Right ventricle myocardium superior (tissue), 1 donor: ENCODE measurements at places on chromosomes 3 and 15. TPM values are rescaled to one million over a fixed set of nuclear protein-coding genes. Genes with fewer than 3 reads are reported as not detected.

DNA sequence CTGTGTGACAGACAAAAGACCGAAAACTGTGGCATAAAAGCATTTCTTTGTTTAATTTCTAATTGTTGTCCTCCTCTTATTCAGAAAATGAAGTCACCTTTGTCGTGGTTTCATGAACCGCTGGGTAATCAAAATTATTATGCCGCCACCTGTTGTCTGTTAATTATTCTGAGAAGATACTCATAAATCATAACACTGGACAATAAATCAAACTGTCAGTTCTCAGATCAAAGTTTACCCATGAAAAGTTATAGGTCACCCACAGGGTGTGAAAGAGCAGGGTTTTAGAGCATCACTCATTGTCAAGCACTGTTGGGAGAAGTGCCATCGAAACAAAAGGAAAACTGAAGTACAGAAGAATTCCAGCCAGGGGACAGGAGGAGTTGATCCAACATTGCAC is 474.3 kb downstream of the NR2F2 start:
- DNase-seq, result no peak

DNA sequence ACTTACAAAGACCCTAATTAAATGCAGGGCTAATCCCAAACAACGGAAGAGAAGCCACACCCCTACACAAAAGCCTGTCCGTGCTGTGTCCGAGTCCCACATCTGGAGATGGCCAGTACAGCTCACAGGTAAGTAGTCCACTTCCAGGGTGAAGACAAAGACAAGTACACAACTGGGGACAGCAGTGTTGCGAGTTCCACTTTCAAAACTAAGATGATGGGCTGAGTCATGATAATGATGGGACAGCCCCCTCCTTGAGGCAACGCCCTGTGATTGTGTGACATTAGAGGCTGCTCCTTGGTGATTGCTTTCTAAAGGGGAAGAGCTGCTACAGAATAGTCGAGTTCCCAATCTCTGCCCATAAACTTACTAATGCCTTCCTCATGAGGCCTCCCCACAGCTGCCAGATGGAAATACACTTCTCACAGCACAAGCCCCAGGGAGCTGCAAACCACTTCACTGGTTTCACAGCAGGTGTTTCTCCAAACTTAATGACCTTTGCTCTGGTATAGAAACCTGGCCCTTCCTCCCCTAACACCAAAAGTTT is 27.6 kb downstream of the RFT1 start:
- no peak for DNase-seq

DNA sequence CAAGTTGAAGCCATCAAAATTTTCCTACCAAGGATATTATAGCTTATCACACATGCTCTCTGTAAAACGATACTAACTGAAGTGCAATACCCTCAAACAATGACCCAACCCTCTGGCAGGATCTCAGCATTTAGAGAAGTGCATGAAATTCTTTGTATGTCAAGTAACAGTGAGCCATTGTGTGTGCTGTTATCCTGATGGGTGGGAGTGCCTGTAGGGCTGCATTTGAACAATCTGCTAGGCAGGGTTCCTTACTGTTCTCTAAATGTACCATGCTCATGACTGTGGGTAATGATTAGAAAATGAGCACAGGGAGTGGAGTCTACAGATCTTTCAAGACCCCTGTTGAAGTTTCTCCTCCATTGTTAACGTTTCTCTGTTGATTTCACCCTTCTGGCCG is 398.1 kb downstream of the NSUN3 start:
- no peak for DNase-seq

DNA sequence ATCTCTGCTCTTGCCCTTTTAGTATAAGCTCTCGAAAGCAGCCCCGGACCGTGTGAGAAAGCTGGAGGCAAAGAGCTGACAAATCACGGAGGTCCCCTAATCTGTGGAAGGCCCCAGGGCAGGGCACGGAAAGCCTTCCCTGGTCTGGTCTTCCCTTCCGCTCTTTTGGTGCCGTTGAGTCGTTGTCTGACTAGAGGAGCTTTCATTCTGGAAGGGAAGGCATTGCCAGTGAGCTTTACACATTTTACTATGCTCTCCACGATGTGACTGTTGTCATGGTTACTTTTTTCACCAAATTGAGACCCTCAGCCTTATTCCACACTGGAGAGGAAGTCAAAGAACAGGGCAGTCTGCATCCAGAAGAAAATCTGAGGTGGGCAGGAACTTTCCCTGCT is 71.7 kb downstream of the CYP19A1 start:
- DNase-seq, result no peak

GRCh38 chr3:28575746-28576613 is 227.4 kb upstream of the AZI2 start:
- peak; percentile 43 for DNase-seq

DNA sequence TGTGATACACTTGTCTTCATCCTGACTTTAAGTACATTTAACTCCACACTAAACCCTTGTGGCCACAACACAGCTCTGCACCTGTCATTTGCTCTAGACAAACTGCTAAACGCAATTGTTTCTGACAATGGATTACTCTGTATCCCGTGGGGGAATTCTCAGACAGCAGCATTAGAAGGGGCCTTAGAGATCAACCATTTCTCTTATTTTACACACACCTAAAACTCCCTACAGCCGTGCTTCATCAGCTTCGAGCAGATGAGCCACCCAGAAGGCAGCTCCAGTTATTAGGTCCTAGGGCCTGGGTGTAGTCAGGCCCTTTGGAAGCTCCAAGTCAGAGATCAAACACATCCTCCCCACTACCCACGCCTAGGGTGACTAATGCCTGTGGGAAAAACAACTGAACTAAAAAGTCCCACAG is 1.3 kb upstream of the IL12A start:
- DNase-seq, result no peak

GRCh38 chr3:9786825-9787669 is 5.2 kb downstream of the TADA3 start:
- DNase-seq, result peak; percentile 38

GRCh38 chr3:50557915-50558314 is 9.6 kb downstream of the C3orf18 start:
- DNase-seq, result no peak

DNA sequence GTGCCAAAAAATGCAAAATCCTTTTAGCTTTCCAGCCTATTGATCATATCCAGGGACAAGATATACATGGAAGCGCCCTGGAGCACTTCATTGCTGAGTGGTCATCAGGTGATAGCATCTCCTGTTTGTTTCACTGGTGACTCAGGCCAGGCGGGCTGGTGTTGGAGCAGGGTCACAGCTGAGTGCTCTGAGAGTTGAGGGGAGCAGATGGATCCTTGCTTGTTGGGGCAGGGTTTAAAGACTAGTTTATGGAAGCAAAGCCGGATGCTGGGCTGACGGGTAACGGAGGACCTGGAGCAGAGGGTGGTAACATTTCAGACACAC is 405.0 kb upstream of the TPM1 start:
- DNase-seq, result no peak

The DNAH1 gene
- total RNA-seq, result 1.9 TPM

The BFSP2 gene
- not detected for total RNA-seq
